ENCODE measurements at places on chromosomes 11 and 22.
A peak's percentile ranks its signal among the peaks of the same experiment; 100 is the strongest.

DNA sequence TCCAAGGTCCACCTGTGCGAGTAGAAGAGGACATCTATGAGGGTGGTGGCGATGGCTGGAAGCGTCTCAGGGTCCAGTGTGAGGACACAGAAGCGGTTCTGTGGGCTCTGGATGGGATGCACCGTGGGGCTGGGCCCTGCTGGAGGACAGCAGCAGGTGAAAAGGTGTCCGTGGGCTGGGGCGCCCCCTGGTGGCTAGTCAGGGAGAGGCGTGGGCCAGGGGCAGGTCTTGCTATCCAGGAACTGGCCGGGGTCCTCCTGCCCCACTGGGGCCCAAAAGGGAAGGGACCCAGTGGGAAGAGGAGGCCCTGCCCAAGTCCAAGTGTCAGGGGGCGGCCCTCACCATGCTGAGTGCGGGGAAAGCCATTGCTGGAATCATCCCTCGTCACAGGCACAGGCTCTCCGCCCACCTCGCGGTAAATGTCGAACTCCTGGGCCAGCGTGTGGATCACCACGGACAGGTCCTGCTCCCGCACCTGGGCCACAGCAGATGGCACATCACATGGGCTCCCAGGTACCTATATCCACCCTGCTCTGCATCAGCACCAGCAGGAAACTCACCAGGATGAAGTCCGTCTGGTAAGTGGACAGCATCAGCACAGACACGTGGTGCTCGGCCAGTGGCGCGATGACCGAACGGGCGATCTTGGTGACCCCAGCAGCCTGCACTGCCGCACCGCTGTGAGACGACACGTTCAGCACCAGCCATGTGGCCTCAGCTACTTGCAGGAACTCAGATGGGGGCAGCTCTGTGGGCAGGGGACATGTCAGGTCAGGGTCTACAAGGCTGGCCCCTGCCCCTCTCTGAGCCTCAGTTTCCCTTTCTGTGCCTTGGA lies 2.3 kb downstream of the CASTOR1 start:
- DNase-seq, result peak; percentile 50

GRCh38 chr11:75907906-75908527 lies 93.0 kb downstream of the UVRAG start:
- no peak for DNase-seq

DNA sequence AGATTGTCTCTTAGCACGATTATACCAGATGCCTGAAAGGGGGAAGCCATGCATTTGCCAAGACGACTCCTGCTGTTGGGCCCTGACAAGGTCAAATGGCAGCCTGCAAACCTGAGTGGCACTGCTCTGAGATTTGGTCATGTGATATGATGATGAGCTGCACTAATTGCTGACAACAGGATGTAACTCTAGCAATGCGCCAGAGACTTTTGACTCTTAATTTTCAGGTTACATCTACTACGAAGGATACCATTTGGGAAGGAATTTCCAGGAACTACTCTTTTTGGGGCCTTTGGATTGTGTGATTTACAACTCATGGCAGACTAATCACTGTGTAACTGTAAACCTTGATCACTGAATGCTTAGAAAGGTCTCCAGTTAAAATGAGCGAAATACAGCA lies 13.1 kb downstream of the TREH start:
- DNase-seq, result no peak

- no peak for DNase-seq
Observed at GRCh38 chr11:76662656-76663485, 7.7 kb downstream of the LRRC32 start.

- no peak for DNase-seq
Observed at GRCh38 chr11:17186932-17187692, 20.7 kb downstream of the PIK3C2A start.

DNA sequence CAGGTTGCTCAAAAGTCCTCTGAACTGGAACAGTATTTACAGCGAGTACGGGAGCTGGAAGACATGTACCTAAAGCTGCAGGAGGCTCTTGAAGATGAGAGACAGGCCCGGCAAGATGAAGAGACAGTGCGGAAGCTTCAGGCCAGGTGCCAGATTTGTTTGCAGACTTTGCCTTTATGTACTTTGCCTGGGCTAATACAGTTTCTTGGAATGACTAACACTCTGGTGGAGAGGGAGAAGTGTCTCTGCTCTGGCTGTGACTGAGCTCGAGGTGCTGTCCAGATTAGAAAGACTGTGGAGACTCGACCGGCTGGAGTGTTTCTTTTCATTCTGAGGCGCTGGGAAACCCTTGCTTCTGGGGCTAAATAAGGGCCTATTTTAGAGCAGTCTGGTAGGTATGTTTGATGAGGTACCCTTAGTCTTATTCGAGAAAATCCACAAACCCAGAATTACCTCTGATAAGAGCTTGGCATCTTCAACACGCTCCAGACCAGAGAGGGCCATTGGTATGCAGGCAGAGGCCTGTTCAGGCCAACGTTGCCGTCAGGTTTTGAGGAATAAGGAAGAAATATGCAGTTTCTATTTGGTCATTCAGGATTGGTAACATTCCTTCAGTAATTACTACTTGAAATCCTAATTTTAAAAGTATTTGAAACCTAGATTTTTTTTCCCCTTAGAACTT lies 76.5 kb downstream of the SWAP70 start:
- no peak for DNase-seq

- DNase-seq, result no peak
Observed at GRCh38 chr11:65591939-65592857, 3.4 kb downstream of the KCNK7 start.

DNA sequence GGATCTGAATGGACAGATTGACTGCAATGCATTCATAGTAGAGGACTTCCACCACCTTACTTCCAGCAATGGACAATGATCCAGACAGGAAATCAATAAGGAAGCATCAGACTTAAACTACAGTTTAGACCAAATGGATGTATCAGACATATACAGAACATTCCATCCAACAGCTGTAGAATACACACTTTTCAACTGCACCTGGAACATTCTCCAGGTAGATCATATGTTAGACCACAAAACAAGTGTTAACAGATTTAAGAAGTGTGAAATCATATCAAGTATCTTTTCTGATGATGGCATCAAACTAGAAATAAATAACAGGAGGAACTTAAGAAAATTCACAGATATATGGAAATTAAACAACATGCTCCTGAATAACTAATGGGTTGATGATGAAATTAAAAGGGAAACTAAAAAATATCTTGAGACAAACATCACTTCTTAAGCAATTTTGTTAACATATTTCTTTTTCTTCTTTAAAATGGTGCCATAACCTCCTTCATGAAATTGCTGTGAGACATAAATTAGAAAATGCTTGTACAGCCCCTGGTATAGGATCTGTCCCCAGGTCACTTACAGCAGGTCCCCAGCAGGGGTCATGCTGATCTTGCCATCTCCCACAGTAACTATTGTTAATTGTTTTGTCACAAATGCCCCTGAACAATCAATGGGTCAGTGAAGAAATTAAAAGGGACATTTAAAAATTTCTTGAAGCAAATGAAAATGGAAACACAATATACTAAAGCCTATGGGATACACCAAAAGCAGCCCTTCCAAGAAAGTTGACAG lies 100.0 kb upstream of the OR4B1 start:
- peak; percentile 38 for DNase-seq

DNA sequence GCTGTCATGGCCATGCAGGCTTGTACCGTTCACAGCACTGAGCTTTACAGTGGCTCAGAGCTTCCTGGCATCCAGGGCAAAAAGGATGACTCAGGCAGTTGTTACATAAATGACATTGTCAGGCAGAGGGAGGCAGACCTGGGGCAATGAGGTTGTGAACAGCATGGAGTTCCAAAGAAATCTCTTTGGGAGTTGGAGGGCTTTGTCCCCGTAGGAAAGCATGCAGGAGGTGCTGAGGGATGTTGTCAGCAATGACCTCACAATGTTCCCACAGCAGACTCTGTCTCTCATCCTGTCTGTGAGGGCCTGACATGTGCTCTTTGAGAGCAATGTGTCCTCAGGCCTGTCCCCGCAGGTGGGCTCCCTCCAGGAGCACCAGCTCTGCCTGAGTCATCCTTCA lies 25.9 kb upstream of the PDE2A start:
- peak; percentile 85 for DNase-seq

GRCh38 chr11:9613830-9614762 lies 40.6 kb downstream of the WEE1 start:
- peak; percentile 77 for DNase-seq

DNA sequence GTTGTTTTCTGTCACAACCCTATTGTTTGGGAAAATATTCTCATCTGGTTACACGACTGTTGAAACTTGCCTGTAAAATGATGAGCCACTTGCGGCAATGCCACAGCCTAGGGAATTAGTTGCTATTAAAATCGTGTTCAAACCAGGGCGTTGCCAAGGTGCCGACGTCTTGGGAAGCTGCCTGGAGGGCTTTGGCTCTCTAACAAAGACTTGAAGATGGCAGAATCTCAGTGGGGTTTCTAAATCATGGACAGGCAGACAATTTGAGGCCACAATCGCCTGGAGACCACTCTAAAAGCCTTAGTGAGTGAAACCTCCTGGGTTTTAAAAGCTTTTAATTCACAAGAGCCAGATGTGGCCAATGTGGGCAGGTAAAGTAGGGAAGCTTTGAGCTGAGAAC lies 117.2 kb upstream of the BMAL1 start:
- no peak for DNase-seq

- no peak for DNase-seq
Observed at GRCh38 chr11:4699697-4700435, 2.2 kb upstream of the OR51E2 start.

DNA sequence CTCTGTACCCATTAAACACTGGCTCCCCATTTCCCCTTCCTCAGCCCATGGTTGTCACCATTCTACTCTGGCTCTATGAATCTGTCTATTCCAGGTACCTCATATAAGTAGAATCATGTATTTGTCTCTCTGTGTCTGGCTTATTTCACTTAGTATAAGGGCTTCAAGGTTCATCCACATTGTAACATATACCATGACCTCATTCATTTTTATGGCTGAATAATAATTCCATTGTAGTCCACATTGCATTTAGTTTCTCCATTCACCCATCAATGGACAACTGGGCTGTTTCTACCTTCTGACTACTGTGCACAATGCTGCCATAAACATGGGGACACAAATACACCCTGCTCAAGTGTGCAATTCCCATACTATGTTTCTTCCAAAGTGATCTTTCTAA lies 97.3 kb downstream of the MICAL3 start:
- DNase-seq, result no peak

DNA sequence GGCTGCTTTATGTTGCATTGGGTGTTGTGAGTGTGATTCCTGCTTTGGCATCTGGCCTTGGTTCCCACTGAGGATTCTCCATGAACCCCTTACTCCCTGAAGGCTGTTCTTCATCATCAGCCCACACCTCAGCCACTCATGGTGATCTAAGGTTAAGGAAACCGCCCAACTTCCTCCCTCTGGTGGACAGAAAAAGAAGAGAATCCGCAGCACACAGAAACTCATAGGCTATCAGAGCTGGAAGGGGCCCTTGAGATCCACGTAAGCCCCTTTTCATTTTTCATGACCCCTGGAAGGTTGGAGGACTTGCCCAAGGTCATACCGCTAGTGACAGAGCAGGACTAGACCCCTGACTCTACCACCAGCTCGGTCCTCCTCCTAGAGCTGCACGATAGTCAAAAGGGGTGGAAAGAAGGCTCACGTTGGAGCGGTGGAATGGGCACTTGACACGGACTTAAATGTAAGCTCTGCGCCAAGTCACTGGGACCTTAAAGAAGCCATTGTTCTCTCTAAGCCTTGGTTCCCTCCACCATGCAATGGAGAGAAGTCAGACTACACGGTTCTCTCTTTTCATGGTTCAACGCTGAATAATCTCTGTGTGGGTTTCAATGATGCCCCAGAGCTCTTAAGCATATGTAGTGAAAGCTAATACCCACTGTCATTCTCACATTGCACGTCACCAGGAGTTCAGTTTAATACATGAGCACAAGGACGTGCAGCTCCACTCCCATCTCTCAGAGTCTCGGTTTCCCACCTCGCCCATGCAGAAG lies 83.6 kb upstream of the CRTAM start:
- DNase-seq, result no peak

GRCh38 chr11:90849312-90849711 lies 626.5 kb upstream of the CHORDC1 start:
- DNase-seq, result no peak

DNA sequence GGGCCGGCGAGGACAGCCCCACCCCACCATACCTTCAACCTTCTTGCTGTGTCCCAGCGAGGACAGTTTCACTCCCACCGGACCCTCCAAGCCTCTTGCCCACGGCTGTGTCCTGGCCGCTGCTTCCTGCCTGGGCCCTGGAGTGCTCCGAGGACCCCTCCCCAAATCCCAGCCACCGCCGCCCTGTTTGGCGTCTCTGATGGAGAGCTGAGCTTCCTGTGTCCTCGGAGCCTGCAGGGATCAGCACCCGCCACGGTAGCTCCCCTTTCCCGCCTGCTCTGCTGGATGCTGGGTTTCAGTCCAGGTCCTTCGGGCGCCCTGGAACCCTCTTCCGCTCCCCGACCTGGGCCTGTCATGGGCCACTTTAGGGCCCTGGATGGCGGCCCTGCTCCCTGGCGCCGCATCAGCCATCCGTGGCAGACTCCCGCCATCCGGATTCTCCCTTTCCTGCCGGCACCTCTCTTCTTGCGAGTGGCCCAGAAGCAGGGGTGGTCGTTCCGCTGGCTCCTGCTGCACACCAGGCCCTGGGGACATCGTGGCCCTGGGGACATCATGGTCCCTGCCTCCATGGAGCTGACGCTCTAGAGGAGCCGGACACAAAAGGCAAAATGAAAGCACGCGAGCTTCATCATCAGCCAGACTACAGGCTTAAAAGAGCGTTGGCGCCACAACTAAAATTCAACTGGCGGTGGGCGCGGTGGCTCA lies 34.3 kb upstream of the GAL start:
- no peak for DNase-seq

- peak; percentile 21 for DNase-seq
Observed at GRCh38 chr11:71452199-71453036, 585 bp upstream of the NADSYN1 start.

DNA sequence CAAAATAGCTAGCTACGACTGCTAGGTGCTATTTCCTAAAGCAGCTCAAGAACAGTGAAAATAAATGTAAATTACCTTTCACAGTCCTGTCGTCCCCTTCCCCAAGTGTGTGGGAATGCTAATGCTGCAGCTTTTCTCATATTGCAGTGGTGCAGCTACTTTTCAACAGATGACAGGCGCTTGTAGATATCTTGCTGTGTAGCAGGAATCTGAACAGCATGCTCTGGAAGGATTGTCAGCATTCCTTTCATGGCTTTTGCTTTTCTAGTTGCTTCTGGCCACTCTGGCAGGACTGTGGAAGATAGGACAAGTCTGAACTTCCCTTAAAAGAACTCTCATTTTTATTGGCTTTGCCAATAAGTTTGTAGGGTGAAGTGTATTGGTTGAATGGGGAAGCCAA lies 18.8 kb downstream of the FAR1 start:
- no peak for DNase-seq

- no peak for DNase-seq
Observed at GRCh38 chr22:40535642-40536041, 100.9 kb downstream of the MRTFA start.

DNA sequence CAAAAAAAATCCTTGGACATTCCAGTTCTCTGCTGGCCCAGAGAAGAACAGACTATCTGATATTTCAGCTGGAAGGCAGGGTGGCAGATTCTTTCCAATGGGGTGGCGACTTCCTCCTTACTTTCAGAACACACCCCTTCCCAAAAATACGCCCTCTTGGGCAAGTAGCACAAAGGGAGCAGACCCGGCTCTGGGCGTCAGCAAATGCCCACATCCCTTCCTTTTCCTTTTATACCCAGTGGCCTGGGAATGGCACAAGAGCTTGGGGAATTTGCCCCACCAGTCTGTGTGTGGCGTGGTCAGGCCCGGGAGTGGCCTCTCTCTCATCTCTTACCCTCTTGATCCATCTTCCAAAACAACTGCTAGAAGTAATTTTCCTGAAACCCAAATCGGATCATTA lies 33.0 kb upstream of the NUP160 start:
- DNase-seq, result no peak

- DNase-seq, result no peak
Observed at GRCh38 chr22:33335611-33336279, 277.6 kb upstream of the SYN3 start.

GRCh38 chr11:96254854-96255253 lies 88.1 kb downstream of the MAML2 start:
- DNase-seq, result no peak

All from AG08395 (cell line).